Stimulated activated CD4-positive, alpha-beta T cell treated with anti-CD3 and anti-CD28 coated beads, Interleukin-1b, Interleukin-23, amount 100 ng/mL, for 24 hours (primary cell): ENCODE measurements at places on chromosomes 5 and 9.

DNA sequence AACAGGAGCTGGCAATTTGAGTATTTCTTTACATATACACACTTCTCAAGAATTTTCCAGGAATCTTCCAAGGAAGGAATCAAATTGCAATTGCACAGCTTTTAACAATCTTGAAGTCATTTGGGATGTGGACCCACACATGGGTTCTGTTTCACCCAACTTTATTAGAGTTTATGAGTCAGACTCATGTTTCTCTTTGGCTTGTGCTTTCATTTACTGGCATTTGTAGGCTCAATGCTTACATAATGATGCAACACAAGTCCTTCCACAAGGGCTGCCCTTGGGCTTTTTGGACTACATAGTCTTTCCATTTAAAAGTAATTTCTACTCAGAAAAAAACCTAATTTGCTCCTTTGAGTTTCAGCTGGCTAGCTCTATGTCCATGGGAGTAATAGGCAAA, 4.6 kb upstream of the CDC37L1 start:
- no peak for DNase-seq

GRCh38 chr9:20447291-20447690, 175.0 kb downstream of the MLLT3 start:
- no peak for DNase-seq

DNA sequence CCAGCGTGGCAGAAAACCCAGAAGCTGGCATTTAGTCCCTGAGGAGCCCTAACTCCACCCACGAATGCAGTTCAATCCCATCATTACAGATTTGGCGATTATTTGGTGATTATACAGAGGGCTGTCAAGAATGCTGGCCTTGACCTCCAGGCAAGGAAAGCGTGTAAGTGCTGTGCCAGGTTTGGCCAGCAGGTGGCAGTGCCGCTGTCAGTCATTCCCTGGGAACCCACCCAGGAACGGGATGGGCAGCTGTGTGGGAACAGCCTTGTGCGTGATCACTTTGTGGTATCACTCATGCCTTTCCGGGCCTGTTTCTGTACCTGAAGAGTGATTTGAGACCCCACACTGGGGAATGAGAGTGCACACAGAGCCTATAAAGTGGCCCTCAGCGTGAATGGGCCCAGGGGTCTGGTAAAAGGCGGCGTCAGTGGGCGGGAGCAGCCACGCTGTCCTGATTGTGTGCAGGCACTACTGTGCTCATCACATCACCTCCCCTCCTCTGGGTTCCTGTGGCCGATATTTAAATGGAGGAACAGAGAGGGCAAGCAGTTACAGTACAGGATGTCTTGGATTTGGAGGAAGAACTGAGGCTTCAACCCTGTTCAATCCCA, 215.6 kb downstream of the ROR2 start:
- peak; percentile 49 for DNase-seq

DNA sequence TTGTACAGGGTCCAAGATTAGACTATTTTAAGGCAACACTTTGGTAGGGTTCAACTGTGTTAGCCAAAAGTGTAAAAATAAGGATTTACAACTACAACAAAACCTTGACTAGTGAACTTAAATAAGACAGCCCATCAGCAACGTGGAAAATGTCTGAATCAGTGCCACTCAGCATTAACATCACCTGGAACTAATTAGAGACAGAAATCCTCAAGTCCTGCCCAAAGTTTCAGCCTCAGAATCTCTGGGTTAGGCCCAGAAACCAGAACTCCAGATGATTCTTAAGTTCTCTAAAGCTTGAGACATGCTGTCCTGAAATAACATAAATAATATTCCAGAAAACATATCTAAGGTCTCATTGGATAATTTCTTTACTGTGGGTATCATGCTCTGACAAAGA, 118.6 kb downstream of the SEMA6A start:
- DNase-seq: no peak

- no peak for DNase-seq
Measured at GRCh38 chr5:131413605-131414559, 150.0 kb downstream of the CDC42SE2 start.

DNA sequence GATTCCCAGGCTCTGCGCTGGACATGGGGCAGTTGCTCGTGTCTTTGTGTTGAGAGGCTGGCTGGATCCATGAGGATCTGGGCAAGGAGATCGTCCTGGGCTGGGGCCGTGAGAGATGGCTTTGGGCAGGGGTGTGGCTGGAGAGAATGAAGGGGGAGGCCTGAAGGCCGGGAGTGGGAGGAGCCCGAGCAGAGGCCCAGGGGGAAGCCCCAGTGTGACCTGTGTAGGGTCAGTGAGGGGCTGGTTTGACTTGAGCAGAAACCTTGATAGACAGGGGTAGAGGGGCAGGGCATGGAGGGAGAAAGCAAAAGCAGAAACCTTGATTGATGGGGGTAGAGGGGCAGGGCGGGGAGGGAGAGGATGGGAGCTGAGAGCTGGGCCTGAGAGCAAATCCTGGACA, 54.4 kb upstream of the ASS1 start:
- DNase-seq: no peak
